ENCODE measurements at places on chromosomes 5 and 9.

- DNase-seq, result no peak
- H3K4me1 ChIP-seq, result no peaks in the 10 kb centered on the region
These were observed 19.9 kb upstream of the CYLC2 start for GRCh38 chr9:102975251-102975650.

- no peak for DNase-seq
- no peak overlapping the region for H3K4me3 ChIP-seq
- H3K36me3 ChIP-seq, result no peaks in the 10 kb centered on the region
- no peaks in the 10 kb centered on the region for H3K27me3 ChIP-seq
- no peak overlapping the region for H3K27ac ChIP-seq
These were observed 153.3 kb upstream of the KCNN2 start for GRCh38 chr5:114208588-114208987.

GRCh38 chr5:115565233-115565632 lies 20.7 kb upstream of the FEM1C start:
- H3K4me1 ChIP-seq, result no peaks in the 10 kb centered on the region
- H3K27me3 ChIP-seq, result no peaks in the 10 kb centered on the region
- no peak overlapping the region for H3K4me3 ChIP-seq

GRCh38 chr5:133510634-133511262 lies 101.6 kb downstream of the FSTL4 start:
- H3K4me3 ChIP-seq, result no peak overlapping the region
- no peaks in the 10 kb centered on the region for H3K27me3 ChIP-seq

GRCh38 chr9:99093492-99093791 lies 11.5 kb upstream of the TGFBR1 start:
- H3K27ac ChIP-seq, result no peak overlapping the region
- no peak overlapping the region for H3K4me3 ChIP-seq
- peaks cover 34% of the 10 kb centered on the region for H3K4me1 ChIP-seq
- DNase-seq, result no peak
- no peaks in the 10 kb centered on the region for H3K27me3 ChIP-seq

DNA sequence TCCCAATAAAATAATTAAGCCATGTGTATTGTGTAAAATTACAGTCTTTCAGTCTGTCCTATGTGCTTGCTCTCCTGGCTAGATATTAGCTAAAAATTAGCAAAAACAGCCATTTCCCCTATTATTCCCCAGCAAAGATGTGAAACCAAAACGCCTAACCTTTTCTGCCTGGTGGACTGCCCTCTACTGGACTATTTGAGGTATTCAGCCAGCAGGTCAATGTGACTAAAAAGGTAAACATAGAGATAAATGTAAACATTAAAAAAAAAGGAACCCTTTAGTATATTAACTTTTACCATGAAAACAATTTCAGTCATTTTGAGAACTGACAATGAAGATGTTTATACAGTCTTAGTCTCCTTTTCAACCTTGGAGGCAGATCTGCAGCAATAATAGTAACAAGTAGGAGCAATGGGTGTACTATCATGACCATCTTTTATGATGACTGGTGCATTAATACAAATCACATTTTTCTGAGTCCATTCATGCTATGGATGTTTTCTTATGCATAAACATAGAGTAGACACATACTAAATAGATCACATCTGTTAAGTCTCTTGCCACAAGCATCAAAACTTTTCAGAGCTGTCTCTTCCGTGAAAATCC lies 10.1 kb downstream of the ATG12 start:
- no peaks in the 10 kb centered on the region for H3K4me1 ChIP-seq
- H3K27me3 ChIP-seq, result no peaks in the 10 kb centered on the region
- no peak overlapping the region for H3K27ac ChIP-seq
- no peak overlapping the region for H3K4me3 ChIP-seq

- no peaks in the 10 kb centered on the region for H3K4me1 ChIP-seq
- H3K4me3 ChIP-seq, result no peak overlapping the region
- no peak overlapping the region for H3K27ac ChIP-seq
- no peaks in the 10 kb centered on the region for H3K36me3 ChIP-seq
- DNase-seq, result no peak
- peaks cover 3% of the 10 kb centered on the region for H3K27me3 ChIP-seq
These were observed 265.2 kb upstream of the RASA1 start for GRCh38 chr5:87002485-87002884.

DNA sequence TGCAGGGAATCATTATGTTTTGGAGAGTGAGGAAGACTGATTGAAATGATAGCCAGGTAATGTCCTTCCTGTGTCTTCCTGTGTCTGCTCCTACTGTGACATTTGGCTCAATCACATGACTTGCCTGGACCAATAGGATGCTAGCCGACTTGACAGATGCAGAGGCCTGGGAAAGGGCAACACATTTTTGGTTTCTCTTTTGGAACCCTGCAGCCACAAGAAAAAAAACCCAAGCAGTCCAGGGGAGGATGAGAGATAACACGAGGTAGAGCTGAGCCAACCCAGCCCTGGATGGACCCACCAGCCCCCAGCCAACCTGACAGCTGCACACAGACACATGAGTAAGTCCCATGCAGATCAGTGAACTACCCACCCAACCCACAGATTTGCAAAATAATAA lies 256.1 kb upstream of the SMARCA2 start:
- no peaks in the 10 kb centered on the region for H3K36me3 ChIP-seq
- H3K4me1 ChIP-seq, result no peaks in the 10 kb centered on the region
- no peaks in the 10 kb centered on the region for H3K27me3 ChIP-seq
- no peak for DNase-seq
- H3K27ac ChIP-seq, result no peak overlapping the region

DNA sequence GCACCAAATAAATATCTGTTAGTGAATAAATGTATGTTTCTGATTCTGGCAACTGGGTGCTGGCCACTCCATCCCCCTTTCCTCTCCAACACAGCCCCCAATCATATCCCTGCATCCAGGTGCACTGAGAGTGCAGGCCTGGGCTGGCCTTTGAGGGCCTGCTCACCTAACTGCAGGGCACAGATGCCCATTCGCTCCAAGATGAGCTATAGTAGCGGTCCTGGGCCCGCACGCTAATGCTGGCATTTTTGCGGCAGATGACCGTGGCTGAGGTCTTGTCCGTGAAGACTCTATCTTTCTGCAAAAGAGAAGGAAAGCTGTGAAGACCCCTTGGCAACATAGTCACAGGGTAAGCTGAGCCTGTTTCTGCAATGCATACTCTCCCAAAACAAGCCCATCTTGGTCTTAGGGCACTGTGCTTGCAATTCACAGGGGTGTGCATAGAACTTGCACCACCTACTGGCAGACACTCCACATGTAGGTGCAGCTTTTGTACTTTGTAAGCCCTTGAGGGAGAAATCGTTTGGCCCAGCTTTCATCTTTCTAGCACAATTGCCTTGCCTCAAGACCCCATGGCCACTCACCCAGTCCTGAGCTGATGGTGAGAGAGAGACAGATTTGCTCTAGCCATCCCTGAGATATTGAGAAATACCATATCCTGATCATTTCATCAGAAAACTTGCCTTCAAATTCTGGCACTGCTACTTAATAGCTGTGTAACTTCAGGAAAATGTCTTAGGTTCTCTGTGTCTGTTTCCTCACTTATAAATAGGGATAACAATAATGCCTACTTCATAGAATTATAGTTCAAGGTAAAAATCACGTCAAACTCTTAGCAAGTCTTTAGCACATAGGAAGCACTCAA lies 13.5 kb downstream of the IL12B start:
- H3K4me3 ChIP-seq, result no peak overlapping the region
- H3K36me3 ChIP-seq, result no peaks in the 10 kb centered on the region
- H3K27ac ChIP-seq, result no peak overlapping the region
- H3K27me3 ChIP-seq, result no peaks in the 10 kb centered on the region

GRCh38 chr5:886716-887325 lies 5.8 kb downstream of the BRD9 start:
- H3K27me3 ChIP-seq, result no peaks in the 10 kb centered on the region
- no peak overlapping the region for H3K4me3 ChIP-seq
- H3K36me3 ChIP-seq, result peaks cover 94% of the 10 kb centered on the region
- DNase-seq, result no peak
- H3K27ac ChIP-seq, result no peak overlapping the region

DNA sequence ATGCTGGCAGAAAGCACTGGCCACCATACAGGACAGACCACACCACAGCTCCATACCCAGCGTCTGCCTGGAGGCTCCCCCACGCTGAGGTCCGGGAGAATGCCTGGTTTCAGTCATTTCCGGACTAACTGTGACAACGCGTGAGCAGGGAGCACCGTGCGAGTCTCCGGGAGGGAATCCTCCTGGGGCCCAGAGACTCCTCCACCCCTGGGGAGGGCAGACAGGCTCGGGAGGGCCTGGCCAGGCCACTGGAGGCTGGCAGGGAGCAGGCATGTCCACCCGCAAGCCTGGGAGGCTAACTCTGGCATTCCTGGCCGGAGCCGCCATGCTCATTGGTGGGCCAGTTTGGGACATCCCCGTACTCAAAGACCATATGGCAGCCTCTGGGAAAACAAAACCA lies 6.5 kb downstream of the BRD3OS start:
- H3K27me3 ChIP-seq, result no peaks in the 10 kb centered on the region
- H3K4me3 ChIP-seq, result no peak overlapping the region
- no peak overlapping the region for H3K27ac ChIP-seq
- H3K36me3 ChIP-seq, result peaks cover 49% of the 10 kb centered on the region
- H3K4me1 ChIP-seq, result no peaks in the 10 kb centered on the region

- H3K4me1 ChIP-seq, result peaks cover 6% of the 10 kb centered on the region
- H3K4me3 ChIP-seq, result no peak overlapping the region
- no peaks in the 10 kb centered on the region for H3K36me3 ChIP-seq
- H3K27me3 ChIP-seq, result no peaks in the 10 kb centered on the region
- H3K27ac ChIP-seq, result no peak overlapping the region
- DNase-seq, result no peak
These were observed 26.1 kb upstream of the MATR3 start for GRCh38 chr5:139267481-139267880.

- no peak overlapping the region for H3K27ac ChIP-seq
- H3K4me1 ChIP-seq, result no peaks in the 10 kb centered on the region
- H3K36me3 ChIP-seq, result no peaks in the 10 kb centered on the region
- H3K4me3 ChIP-seq, result no peak overlapping the region
These were observed 1584.3 kb upstream of the NUDT12 start for GRCh38 chr5:105146867-105147266.

DNA sequence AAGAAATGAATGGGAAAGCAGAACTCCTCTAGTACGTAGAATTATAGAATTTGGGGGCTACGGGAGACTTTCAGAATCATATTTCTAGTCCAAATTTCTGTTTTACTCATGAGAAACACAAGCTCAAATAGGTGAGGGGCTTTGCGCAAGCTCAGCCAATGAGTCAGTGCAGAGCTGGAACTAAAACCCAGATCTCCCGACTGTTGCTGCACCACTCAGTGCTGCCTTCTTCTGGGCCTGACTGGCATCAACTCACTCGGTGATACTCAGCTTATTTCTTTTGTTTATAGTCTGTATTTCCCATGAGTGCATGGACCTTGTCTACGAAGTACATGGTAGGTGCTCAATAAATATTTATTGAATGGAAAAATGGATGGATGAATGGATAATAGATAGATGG lies 280.2 kb downstream of the CDK5RAP2 start:
- DNase-seq, result no peak
- no peak overlapping the region for H3K27ac ChIP-seq
- no peaks in the 10 kb centered on the region for H3K36me3 ChIP-seq
- H3K27me3 ChIP-seq, result no peaks in the 10 kb centered on the region
- H3K4me1 ChIP-seq, result no peaks in the 10 kb centered on the region

DNA sequence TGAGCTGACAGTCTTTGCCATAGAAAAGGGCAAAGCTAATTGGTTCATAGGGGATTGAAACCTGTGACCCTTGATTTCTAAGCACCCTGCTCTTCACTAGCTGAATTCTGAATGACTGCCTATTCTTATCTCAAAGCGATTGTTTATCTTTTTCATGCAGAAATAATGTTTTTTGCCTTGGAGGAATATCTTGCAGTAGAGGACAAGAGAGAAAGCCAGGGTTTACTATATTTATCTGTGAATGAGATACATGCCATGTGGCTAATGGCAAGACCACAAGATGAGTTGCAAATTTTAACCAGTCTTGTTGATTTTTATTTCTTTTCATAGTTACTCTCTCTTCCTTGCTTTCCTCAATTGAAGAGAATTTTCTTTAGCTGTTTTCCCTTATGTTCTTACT lies 185.0 kb downstream of the CNTLN start:
- no peaks in the 10 kb centered on the region for H3K27me3 ChIP-seq
- no peaks in the 10 kb centered on the region for H3K4me1 ChIP-seq
- H3K36me3 ChIP-seq, result no peaks in the 10 kb centered on the region

DNA sequence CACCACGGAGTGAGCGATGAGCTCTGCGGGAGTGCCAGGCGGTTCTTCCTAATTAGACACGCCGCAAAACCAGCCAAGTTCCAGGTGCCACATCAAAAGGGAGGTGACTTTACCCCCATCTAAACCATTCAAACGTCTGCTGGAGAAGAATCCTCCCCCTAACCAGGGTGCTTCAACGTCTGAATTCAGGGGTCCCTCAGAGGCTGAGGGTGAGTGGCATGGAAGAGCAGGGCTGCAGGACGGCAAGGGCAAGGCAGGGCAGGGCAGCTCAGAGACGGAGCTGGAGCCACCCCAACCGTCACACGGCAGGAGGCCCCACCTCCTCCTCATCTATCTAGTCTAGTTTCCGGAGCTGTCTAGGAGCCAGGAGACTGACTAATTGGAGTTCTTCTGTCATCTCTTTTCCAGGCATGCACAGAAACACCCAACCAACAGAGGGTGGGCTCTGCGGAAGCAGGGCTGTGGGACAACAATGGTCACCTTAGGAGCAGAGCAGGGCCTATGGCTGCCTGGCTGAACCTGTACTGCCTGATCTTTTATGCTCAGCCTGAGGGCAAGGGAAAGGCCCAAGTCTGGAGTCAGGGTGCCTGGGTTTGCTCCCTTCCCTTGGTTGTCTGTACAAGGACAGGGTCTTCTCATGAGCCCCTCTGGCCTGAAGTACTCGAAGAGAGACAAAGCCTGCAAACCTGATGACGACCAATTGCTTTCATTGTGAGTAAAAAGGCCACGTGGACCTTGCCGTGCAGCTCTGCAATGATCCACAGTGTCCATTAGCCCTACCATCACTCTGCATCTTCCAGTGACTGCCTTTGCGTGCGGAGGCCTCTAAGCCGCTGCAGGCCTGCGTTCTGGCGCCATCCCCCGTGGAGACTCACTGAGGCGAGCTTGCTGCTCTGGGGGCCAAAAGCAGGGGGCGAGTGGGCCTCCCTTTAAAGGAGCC lies 81.0 kb upstream of the SLC25A51 start:
- H3K27ac ChIP-seq, result no peak overlapping the region
- DNase-seq, result no peak
- peaks cover 4% of the 10 kb centered on the region for H3K4me1 ChIP-seq
- no peaks in the 10 kb centered on the region for H3K27me3 ChIP-seq
- no peaks in the 10 kb centered on the region for H3K36me3 ChIP-seq
- H3K4me3 ChIP-seq, result no peak overlapping the region

GRCh38 chr5:173832386-173832785 lies 55.8 kb upstream of the CPEB4 start:
- no peak for DNase-seq
- H3K36me3 ChIP-seq, result no peaks in the 10 kb centered on the region
- H3K27me3 ChIP-seq, result no peaks in the 10 kb centered on the region
- no peaks in the 10 kb centered on the region for H3K4me1 ChIP-seq
- H3K27ac ChIP-seq, result no peak overlapping the region

GRCh38 chr5:169050636-169051035 lies 250.3 kb downstream of the SLIT3 start:
- H3K36me3 ChIP-seq, result no peaks in the 10 kb centered on the region
- no peak overlapping the region for H3K4me3 ChIP-seq
- DNase-seq, result no peak
- no peaks in the 10 kb centered on the region for H3K4me1 ChIP-seq

GRCh38 chr5:2193142-2193541 lies 310.4 kb upstream of the IRX4 start:
- no peaks in the 10 kb centered on the region for H3K27me3 ChIP-seq
- H3K4me1 ChIP-seq, result no peaks in the 10 kb centered on the region
- H3K27ac ChIP-seq, result no peak overlapping the region
- H3K4me3 ChIP-seq, result no peak overlapping the region

- H3K4me3 ChIP-seq, result no peak overlapping the region
- no peaks in the 10 kb centered on the region for H3K4me1 ChIP-seq
- H3K36me3 ChIP-seq, result peaks cover 2% of the 10 kb centered on the region
- no peak overlapping the region for H3K27ac ChIP-seq
- DNase-seq, result no peak
- H3K27me3 ChIP-seq, result no peaks in the 10 kb centered on the region
These were observed 20.2 kb downstream of the CENPH start for GRCh38 chr5:69209602-69210001.

All from CD4-positive, alpha-beta T cell (primary cell).